ENCODE measurements at places on chromosomes 11 and 22.

GRCh38 chr11:31325160-31325559, 44.4 kb downstream of the DCDC1 start:
- DNase-seq, result no peak

DNA sequence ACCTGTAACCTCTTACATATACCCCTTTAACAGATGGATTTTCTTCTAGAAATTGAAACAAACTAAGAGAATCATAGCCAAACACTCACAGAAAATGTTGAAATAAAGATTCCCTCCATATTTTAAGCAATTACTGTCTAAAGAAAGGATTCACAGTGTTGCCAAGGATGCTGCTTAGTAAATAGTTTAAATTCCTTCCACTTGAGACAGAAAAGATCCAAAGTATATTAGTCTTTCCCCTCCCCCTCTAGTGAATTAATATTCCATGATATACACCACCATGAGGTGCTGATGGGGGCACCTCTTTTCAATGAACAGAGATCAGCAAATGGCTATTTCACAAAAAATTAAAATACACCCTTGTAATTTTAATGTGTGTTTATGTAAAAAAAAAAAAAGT, 186.8 kb downstream of the SOX6 start:
- DNase-seq, result no peak

GRCh38 chr22:39482768-39483167, 19.3 kb upstream of the MIEF1 start:
- no peak for DNase-seq

DNA sequence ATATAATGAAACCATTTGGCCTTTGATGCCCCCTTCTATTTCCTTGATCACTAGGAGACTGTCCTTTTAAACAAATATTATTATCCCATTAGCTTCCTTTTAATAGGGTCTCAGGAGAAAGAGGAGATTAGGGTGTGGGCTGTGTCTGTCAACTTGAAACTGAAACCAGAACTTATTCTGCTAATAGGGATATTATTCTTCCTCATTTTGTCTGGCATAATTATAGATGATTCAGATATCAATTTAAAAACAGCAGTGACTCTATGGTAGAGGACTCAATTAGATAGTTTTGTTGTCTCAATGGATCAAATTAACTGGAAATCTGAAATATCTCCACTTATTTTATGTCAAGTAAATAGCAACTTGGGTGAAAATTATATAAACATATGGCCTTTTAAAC, 584.9 kb upstream of the CCDC90B start:
- no peak for DNase-seq

- DNase-seq, result no peak
Observed at GRCh38 chr22:46537225-46537945, at the start of gene CELSR1. TSS of gene CELSR1 (minus strand) at chr22:46537620. CDS start at chr22:46537170, 450 bp downstream.

DNA sequence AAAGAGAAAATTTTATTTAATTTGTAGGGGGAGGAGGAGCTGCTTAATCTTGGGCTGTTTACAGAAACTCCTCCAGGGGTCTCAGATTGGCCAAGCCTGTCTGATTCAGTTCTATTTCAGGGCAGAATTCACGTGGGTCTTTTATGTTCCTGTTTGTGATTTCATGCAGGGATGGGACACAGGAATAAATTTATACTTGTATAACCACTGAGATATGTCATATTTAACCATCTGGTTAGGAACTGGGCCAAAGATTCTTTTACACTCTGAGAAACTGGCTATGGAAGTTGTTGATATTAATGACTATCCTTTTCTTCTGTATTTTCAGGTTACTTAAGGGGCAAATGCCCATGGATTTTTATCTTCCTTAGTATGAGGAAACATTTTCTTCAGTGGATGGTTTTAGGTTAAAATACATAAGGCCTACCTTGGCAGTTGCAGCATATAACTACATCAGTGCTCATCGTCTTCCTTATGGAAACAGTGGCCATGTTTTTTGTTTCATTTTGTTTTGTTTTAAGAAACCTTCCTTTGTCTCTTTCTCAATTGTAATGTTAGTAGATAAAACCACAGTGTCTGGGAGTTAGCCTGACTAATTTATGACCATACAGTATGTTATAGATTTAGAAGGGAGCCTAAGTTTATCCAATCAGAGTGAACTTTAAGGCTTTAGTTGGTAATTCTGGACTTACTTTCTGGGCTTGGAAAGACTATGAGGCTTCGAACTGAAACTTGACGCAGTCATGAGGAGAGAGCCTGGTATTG, 132.4 kb upstream of the ANO3 start:
- no peak for DNase-seq
